ENCODE measurements at places on chromosomes 16 and 17. TPM values are rescaled to one million over a fixed set of nuclear protein-coding genes. Genes with fewer than 3 reads are reported as not detected.

Gene CHST6
- total RNA-seq: not detected

- DNase-seq: no peak
Observed at GRCh38 chr16:66984892-66985311, 3.5 kb upstream of the CES4A start.

Gene FBXW10B
- not detected for total RNA-seq

Gene SOCS3
- 23.4 TPM for total RNA-seq

GRCh38 chr17:49434821-49435670 is 20.4 kb upstream of the PHB1 start:
- peak; percentile 45 for DNase-seq

Gene LIG3
- total RNA-seq: 45.6 TPM

- no peak for DNase-seq
Observed at GRCh38 chr17:10738521-10739258, 8.9 kb upstream of the TMEM220 start.

Gene SRCIN1
- total RNA-seq: 0.05 TPM

- peak; percentile 88 for DNase-seq
Observed at GRCh38 chr17:38871247-38872015, 1.6 kb downstream of the LASP1 start.

Gene CCL14
- total RNA-seq: not detected

DNA sequence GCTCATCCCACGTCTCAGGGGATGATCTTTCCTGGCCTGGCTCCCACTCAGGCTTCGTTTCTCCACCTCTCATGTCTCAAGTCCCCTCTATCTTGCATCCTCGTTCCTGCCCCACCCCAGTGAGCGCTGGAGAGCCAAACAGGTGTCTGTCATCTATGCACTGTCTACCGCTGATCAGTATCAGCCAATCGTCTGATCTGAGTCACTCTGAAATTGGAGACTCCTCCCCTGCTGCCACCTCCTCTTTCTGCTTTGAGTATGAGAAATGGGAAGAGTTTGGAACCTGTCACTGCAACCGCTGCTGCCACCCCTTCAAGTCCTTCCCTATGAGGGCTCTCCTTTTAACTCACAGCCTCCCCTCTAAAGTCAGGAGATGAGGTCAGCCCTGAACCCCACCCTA is 28.0 kb downstream of the FZD2 start:
- no peak for DNase-seq

GRCh38 chr16:50605733-50606430 is 57.7 kb downstream of the NKD1 start:
- DNase-seq: no peak

DNA sequence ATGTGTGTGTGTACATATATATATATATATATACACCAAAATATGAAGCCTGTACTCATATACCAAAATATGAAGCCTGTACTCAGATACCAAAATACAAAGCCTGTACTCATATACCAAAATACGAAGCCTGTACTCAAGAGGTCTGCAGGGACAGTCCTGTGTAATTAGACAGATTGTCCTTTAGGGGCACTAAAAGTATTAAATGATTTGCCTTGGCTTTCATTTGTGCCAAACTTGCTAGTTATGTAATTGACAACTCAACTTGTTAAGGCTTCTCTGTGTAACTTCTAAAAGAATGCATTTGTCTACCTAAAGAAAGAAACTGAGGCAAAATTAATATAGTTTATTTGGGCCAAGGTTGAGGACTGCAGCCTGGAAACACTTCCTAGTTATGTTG is 30.8 kb upstream of the DHX40 start:
- no peak for DNase-seq

Gene METTL2A
- 46.0 TPM for total RNA-seq

DNA sequence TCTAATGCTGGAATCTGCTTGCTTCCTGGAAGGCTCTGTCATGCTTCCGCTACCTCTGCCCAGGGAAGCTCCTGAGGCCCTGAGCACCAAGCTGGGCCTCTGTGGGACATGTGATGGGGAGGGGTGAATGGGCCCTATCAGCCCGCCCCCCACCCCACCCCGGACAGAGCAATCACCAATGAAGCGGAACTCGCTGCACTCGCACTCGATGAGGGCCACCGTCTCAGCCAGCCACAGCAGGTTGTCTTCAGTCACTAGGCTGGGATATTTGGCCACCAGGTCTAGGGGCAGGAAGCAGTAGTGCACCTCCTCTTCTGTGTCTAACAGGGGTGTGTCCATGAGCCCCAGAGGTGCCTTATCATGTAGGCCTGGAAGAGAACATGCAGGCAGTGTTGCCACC is 23.6 kb downstream of the KCTD19 start:
- no peak for DNase-seq

DNA sequence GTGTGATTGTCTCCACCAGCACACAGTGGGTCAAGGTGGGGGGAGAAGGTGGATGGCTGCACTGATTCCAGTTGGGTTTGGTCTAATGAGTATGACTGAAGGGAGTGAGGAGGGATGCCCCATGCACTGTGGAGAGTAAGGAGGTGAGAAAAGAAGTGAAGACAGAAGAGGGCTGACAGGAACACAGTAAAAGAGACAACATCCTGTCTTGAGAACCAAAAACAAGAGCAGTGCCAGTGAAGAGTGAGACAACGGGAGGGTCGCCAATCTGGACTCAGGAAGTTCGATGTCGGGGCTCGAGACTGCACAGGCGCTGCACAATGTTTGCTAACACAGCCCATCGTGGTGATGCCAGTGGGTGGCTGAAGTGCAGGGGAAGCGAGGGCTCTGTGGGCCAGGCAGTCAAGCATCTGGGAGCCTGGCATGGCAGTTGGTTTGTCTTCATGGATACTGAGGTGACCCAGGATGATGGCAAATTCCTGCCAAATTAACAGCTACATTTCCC is 34.1 kb downstream of the DUSP14 start:
- no peak for DNase-seq

DNA sequence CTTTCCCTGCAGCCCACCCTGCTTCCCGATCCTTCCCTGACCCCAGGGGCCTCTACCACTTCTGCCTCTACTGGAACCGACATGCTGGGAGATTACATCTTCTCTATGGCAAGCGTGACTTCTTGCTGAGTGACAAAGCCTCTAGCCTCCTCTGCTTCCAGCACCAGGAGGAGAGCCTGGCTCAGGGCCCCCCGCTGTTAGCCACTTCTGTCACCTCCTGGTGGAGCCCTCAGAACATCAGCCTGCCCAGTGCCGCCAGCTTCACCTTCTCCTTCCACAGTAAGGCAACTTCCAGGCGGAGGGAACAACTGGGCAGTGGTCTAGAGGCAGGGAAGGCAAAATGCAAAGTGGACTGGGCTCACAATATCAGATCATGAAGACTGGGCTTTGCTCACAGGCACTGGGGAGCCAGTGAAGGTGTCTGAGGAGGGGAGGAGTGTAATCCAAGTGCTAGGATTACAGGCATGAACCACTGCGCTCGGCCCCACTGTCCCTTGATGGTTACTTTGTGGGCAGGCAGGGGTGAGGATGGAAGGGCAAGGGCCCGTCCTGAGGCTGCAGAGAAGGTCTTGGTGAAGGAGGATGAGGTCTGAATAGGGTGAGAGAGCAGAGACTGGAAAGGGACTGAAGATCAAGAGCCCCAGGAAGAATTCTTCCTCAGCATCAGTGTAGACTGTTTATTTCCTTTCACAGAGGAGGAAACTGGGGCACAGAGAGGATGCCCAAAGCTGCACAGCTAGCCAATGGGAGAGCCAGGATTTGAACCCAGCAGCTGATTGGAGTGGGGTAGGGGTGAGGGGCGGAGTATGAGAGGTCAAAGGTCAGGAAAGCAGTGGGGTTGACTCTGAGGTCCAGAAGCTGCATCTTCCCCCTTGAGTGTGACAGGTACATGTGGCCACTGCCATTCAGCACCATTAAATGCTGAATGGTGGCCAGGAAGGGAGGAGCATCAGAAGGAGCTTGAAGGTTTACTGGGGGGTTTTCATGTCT is 16.5 kb upstream of the ADGRG3 start:
- no peak for DNase-seq

Gene RNU2-1
- not detected for total RNA-seq

DNA sequence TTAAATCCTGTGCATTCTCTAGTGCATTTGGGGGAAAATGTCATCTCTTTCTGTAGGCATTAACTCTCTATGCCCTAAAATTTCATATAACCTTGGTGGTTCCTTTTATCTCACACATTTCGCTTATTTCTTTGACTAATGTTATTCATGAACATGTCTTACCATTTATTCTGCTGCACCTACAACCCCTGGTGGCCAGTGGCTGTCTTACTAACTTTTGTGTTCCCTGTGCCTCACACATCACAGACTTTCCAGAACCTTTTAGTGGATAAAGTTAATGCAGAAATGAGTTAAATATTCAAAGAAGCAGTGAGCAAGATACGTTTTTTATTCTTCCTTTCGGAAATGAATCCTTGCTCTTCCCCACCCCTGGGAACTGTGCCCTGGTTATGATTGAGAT is 111.9 kb downstream of the CDH13 start:
- peak; percentile 5 for DNase-seq

Gene IRX5
- total RNA-seq: 16.7 TPM

- DNase-seq: peak; percentile 70
Observed at GRCh38 chr17:57622683-57623433, 122.2 kb downstream of the CCDC182 start.

GRCh38 chr16:85735225-85735635 is 15.7 kb downstream of the C16orf74 start:
- no peak for DNase-seq

Gene FBXL20
- total RNA-seq: 31.8 TPM

DNA sequence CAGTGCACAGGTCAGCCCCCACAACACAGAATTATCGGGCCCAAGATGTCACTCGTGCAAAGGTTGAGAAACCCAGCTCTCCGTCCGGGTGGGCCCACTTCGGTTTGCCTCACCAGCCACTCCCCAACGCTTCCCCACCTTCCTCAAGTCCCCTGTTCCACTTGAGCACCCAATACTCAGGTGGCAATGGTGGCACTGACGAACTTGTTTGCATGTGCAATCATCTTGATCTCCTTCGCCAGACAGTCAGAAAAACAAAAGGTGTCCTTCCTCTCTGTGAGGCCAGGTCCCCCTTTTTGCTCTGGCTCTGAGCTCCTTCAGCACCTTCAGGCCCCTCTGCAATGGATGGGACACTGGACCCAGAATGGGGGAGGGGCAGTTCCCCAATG is 3.7 kb downstream of the GGA2 start:
- no peak for DNase-seq

DNA sequence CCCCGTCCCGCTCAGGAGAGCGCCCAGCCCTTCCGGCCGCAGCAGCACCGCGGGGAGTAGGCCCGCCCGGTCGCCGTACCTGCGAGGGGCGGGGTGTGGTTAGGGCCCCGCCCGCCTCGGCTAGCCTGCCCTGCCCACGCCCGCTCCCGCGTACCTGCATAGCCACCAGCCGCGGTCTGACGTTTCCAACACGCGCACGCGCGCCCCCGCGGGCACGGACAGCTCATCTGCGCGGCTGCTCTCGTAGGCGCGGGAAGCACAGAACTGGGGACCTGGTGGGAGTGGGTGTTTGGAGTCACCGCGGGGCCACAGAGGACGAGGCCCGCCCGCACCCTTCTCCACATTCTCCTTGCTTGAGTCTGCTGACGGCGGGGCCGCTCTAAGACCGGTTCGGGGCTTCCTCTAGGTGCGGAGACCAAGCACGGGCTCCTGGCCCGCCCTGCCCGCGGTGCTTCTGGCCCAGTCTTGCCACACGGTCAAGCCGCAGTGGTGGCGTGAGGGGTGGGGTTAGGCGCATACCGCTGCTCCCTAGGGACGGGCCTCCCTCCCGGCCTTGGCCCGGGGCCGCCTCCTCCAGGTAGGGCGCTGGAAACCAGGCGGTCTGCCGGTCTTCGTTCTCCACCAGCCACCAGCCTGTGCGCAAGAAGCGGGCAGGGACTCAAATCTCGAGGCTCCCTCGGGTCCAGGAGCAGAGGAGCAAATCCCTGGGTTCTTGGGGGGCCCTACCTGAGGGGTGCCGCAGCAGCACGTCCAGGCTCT is 1.8 kb downstream of the NOXO1 start:
- DNase-seq: no peak

DNA sequence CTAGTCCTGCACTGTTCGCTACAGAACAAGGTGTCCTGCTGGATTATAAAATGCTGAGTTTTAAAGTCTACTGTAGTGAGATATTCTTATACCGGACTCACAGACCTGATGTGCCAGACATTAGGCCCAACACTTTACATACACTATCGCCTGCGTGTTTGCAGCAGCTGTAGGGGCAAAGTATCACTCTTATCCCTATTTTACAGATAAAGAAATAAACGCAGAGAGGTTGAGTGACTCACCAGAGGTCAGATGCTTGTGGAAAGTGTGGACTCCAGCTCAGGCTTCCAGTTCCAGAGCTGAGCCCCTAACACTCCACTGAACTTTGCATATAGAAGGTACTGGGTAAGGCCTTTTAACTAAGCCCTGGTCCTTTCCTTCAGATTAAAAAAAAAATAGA is 47.4 kb downstream of the PLXDC1 start:
- no peak for DNase-seq

DNA sequence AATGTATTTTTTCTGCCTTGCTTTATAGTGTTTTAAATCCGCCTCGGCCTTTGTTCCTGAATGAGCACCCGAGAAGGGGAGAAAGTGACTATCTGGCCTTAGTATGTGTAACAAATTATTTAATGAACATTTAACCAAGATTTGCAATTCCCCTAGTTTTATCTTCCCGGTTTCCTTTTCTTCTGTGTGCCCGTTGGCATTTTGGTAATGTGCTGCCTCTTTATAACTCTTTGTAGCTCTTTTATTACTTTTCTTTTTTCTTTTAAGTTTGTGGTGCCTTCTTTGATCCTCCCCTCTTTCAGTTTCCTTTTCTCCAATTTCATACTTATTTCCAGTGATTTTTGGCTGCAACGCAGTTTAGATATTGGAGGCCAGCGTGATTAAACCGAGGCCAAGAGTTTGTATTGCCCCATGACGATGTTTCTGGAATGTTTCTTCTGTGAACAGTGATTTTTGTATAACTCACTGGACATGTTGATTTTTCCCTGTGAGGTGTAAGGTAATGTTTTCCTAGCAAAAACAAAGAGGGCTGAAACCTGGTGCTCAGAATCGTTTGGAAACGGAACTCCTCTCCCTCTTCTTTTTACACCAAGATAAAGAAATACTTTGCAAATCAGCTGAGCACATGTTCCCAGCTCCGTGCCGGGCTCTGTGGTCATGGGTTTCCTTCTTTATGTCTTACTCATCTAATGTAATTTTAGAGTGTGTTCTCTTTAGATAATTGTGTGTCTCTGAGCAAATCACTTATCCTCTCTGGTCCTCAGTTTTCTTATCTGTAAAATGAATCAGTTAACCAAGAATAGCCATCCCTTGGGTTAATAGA is 344.3 kb downstream of the WWOX start:
- DNase-seq: no peak

Gene HS3ST3B1
- 0.27 TPM for total RNA-seq

- DNase-seq: no peak
Observed at GRCh38 chr16:1665829-1666228, 12.2 kb upstream of the JPT2 start.

Gene CRISPLD2
- not detected for total RNA-seq
